Activated CD4-positive, alpha-beta T cell treated with anti-CD3 and anti-CD28 coated beads for 48 hours (primary cell): ENCODE measurements at places on chromosomes 2 and 18.
A peak's percentile ranks its signal among the peaks of the same experiment; 100 is the strongest.

- DNase-seq, result no peak
These were observed 97.0 kb upstream of the CD226 start for GRCh38 chr18:70044632-70045031.

GRCh38 chr2:162769066-162769465, 69.5 kb downstream of the KCNH7 start:
- DNase-seq, result no peak

DNA sequence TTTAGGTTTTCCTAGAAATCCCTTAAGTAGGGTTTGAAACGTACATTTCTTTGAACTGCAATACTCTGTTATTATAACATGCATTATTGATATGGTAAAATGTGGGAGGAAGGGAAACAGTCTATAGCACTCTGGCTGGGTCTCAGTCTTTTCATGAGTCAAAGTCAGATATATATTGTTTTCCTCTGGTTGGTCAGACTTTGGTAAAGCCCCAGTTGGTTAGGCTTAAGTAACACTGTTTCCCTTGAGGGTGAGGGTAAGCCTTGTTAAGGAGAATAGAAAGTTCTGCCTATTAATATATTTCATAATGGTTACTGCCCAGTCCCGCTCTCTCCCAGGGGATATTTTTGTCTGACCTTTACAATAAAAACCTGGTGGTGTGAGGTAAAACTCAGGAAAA, 44.7 kb upstream of the TNP1 start:
- DNase-seq, result no peak

DNA sequence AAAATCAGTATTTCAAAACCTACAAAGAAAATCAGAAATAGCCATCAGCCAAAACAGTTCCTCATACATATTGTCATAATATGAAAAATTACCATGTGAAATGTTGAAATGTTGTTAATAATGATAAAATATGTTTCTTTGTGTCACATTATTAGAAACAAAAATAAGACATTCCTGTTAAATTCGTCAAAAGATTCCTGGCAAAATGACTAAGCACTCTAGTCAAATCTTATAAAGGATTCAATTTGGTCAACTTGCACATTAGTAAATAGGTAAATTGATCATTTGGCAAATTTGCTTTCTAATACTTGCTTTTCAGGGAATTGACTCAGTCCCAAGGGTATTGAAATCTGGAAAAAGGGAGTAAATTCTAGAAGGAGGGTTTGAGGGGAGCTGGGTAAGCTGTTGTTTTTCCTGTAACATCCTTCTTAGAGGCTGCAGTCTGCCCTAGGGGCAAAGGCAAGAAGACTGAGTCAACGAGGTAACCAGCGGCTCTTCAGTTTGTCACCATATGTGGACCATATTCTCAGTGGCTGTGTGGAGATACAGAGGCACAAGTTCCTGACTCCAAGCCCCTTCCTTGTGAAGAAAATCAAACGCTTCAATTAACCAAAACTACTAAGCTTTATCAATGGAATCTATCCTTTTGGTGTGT, 482.3 kb downstream of the TNS1 start:
- no peak for DNase-seq

- no peak for DNase-seq
These were observed 21.7 kb downstream of the TNP1 start for GRCh38 chr2:216838151-216838550.

DNA sequence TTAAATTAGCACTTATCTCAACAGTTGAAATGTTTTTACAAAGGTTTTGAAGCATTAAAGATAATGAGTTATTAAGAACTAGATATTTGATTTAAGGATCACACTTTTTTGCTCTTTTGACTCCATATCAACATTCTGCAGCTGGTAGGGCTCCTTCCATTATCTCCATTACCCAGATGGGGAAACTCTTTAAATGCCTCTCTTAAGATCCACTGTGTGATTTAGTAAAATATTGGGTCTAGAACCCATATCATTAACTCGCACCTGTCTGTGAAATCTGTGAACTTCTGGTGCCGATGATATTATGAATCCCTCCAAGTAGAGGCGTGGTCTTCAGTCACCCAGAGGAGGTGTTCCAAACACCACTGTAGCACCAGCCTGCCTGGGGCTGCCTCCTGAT, 466.2 kb downstream of the TSN start:
- DNase-seq, result no peak

DNA sequence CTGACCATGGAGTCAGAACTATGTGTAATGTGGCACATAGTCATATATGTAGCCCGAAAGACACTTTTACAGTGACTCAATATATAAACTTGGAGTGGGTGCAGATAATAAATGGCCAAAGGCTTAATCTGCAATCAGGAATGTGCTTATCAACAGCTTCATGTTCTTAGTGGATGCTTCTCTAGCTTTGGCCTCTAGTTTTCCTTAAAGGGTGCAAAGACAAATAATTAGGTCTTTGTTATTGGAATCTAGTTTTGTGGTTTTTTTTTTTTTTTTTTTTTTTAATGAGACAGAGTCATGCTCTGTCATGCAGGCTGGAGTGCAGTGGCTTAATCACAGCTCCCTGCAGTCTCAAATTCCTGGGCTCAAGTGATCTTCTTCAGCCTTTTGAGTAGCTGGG, 625.6 kb downstream of the EPHA4 start:
- no peak for DNase-seq

DNA sequence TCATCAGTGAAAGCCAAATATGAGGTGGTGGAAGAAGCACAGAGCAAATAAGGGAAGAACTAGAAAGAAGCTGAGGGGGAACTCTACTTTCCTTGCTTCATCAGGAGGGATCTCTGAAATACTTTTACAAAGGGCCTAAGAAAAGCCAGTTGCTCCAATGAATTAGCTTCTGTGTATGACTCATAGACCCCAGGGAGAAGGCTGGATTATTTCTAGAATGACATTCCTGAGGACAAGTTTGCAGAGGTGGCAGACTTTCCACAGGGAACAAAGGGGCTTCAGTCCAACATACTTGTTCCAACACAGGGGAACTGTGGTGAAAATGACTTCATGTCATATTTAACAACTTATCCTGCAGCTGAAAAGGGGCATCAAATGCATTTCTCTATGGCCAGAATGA, 29.0 kb downstream of the DOK1 start:
- DNase-seq, result no peak

DNA sequence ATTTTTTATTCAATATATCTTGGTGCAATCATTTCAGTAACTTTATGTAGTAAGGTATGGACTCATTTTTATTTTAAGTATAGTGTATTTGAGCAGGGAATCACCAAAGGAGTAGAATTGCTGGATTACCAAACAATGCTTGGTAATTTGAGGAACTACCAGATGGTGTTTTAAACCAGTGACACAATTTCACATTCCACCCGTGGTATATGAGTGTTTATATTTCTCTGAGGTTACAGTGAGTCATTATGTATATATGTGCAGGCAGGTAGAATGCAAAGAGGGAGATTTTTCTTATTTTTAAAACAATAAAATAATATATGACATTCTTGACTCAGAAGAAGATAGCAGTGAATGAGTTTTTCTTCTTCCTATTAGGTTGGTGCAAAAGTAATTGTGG, 596.9 kb downstream of the DCC start:
- no peak for DNase-seq

GRCh38 chr2:143550500-143550899, 421.3 kb downstream of the ARHGAP15 start:
- no peak for DNase-seq

GRCh38 chr2:229169751-229170150, 101.3 kb downstream of the PID1 start:
- no peak for DNase-seq

DNA sequence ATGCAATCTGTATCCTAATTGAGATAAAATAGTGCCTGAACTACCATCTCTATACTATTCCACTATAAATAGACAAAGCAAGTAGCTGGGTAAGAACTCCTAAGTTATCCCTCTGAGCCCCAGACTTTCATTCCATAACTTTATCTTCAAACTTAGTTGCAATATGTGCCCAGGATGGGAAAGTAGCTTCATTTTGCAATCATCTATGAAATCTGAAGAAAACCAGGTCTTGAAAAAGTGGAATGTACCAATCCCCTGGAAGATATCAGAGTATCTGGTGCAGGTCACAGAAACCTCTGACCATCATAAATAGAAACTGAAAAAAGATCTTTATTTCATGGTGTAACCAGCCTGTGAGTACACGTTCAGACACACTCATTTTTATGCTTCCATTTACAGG, 78.1 kb upstream of the TMEM178A start:
- DNase-seq, result no peak

- DNase-seq, result no peak
These were observed 106.9 kb upstream of the SP3 start for GRCh38 chr2:174072069-174072468.

DNA sequence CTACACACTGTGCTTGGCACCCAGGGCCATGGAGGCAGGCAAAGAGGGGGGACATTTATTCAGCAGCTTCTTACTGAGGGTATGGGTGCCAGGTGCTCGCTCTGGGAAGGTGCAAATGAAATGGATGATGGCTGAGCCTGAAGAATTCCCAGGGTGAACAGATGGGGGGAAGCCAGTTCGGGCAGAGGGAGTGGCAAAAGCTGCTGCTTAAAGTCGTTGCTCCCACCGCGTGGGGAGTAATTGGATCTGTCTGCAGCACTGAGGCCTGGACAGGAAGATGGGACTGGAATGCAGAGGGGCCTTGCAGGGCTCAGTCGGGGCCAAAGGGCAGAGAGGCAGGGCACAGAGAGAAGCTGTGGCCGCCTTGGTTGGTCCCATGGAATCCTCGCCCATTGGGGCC, 51.2 kb downstream of the NEDD4L start:
- no peak for DNase-seq

GRCh38 chr2:45169339-45170190, 160.3 kb upstream of the SIX2 start:
- DNase-seq, result peak; percentile 17

GRCh38 chr2:169086893-169087467, 17.6 kb downstream of the DHRS9 start:
- no peak for DNase-seq

GRCh38 chr2:5594249-5594695, 97.9 kb upstream of the SOX11 start:
- DNase-seq, result no peak

- no peak for DNase-seq
These were observed 8.6 kb upstream of the CNDP1 start for GRCh38 chr18:74525741-74526140.

GRCh38 chr2:192230889-192231453, 36.2 kb upstream of the TMEFF2 start:
- no peak for DNase-seq

DNA sequence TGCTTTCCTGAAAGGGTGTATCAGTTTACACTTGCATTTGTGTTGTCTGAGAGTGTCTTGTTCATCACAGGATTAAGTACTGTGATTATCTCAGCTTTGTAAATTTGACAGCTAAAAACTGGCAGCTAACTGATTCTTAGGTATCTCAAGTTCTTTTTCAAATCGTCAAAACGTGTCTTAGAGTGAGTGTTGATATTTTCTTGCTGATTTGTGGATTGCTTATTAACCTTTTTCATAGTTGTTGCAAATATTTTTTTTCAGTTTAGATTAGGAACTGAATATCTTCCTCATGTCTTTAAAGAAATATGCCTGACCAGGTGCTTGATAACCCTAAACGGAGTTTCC, 41.9 kb downstream of the LRRFIP1 start:
- no peak for DNase-seq

DNA sequence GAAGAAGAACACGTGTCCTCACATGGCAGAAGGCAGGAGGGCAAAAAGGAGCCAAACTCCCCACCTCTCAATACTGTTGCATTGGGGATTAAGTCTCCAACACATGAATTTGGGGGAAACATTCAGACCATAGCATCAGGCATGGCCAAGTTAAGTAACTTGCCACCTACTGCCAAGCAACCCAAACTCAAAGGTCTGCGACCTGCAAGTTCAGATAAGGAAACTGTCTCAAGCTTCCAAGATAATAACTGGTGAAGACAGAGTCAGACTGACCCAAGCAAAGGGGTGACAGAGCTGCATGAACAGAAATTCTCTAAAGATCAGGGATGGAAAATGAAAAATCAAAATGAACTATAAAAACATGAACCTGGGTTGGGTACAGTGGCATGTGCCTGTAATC, 188.7 kb upstream of the SIX3 start:
- no peak for DNase-seq

- DNase-seq, result no peak
These were observed 71.4 kb upstream of the ITGB6 start for GRCh38 chr2:160271171-160272086.

GRCh38 chr2:99819766-99820165, 322.6 kb downstream of the AFF3 start:
- DNase-seq, result no peak

- no peak for DNase-seq
These were observed 375.6 kb upstream of the MEIS1 start for GRCh38 chr2:66059332-66059731.

- DNase-seq, result no peak
These were observed 29.4 kb downstream of the MAIP1 start for GRCh38 chr2:199984755-199985154.

GRCh38 chr2:225030203-225030602, 12.1 kb downstream of the DOCK10 start:
- peak; percentile 54 for DNase-seq

GRCh38 chr18:62781893-62782292, 66.6 kb downstream of the PHLPP1 start:
- no peak for DNase-seq

- no peak for DNase-seq
These were observed 10.1 kb downstream of the SP9 start for GRCh38 chr2:174344716-174345461.

- DNase-seq, result no peak
These were observed 33.5 kb downstream of the SOWAHC start for GRCh38 chr2:109647636-109648035.

DNA sequence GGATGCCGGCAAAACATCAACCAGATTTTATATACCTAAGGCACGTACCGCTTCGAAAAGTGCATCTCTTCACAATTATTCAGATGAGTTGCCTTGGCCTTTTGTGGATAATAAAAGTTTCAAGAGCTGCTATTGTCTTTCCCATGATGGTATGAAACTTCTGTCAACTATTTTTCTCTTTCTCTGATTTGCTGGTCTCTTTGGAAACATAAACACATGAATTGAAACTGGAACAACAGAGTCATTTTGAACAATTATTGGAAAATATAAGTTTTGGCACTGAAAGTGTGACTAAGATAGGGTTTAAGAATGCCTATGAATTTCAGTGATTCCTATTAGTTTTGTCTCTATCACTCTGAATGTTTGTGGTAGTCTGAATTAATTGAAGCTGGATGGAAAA, 109.9 kb downstream of the DPP4 start:
- no peak for DNase-seq

GRCh38 chr2:106339609-106340008, 128.6 kb downstream of the RGPD3 start:
- no peak for DNase-seq

DNA sequence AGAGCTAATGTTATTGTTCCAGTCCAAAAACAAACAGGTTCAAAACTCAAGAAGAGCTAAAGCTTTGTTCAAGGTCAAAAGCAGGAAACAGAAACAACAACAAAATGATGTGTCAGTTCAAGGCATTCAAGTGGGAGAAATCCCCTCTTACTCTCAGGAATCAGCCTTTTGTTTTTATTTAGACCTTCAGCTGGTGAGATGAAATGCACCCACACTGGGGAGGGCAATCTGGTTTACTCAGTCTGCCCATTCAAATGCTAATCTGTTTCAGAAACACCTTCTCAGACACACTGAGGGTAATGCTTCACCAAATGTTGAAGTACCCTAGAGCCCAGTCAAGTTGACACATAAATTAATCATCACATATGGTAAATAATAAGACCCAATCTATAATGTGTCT, 150.6 kb downstream of the TMX3 start:
- DNase-seq, result no peak
